ENCODE measurements at places on chromosomes 1 and 21.

DNA sequence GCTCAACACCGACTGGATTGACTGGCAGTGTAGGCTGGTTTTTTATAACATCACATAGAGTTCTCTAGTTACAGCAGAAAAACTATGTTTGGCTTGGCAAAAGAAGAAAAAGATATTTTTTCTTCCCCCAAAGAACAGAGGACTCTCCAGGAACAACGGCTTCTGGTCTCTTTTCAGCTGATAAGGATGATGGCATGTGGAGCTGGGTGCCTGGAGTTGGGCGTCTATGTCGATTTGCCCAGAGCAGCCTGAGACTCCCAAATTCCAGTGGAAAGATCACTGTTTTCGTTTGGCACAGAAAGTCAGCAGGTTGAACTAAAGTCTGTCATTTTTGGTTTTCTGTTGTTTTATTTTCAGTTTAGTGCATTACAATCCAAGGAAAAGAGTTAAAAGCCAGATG, 91.1 kb downstream of the SMYD2 start:
- no peak for DNase-seq

- DNase-seq, result no peak
Measured at GRCh38 chr1:240962086-240962485, 350.1 kb upstream of the GREM2 start.

DNA sequence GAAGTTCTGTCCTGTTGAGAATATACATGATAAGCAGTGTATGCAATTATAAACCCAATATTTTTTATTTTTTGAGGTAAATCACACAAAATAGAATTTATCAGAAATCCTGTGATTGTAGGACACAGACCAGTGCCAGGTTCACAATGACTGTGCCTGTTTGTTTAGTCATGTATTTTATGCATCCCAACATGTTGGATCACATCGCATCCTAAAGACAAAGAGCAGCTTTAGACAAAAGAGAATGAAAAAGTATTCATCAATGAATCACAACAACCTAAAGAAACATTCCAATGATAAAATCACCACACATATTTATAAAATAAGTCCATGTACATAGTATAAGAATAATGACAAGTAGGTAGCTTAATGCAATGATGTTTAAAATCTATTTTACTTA, 53.2 kb upstream of the LRRC8D start:
- DNase-seq, result no peak

- no peak for DNase-seq
Measured at GRCh38 chr1:206895837-206896242, 1.4 kb upstream of the IL24 start.

DNA sequence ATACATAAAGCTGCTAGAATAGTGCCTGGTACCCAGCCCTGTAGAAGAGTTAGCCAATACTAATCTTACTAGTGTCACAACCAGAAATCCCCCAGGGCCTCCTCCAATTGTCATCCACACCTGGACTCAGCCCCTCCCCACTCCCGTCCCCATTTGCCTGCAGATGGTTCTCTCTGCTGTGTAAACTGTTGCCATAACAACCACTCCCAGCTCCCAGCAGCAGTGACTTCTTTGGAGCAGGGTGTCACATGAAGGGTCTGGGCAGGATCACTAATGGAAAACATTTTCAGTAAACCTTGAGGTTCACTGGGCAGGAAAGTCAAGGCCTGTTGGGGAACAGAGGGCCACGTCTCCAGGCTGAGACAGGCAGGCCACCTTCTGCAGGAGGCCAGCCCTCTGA, 126.0 kb upstream of the IPO9 start:
- no peak for DNase-seq

DNA sequence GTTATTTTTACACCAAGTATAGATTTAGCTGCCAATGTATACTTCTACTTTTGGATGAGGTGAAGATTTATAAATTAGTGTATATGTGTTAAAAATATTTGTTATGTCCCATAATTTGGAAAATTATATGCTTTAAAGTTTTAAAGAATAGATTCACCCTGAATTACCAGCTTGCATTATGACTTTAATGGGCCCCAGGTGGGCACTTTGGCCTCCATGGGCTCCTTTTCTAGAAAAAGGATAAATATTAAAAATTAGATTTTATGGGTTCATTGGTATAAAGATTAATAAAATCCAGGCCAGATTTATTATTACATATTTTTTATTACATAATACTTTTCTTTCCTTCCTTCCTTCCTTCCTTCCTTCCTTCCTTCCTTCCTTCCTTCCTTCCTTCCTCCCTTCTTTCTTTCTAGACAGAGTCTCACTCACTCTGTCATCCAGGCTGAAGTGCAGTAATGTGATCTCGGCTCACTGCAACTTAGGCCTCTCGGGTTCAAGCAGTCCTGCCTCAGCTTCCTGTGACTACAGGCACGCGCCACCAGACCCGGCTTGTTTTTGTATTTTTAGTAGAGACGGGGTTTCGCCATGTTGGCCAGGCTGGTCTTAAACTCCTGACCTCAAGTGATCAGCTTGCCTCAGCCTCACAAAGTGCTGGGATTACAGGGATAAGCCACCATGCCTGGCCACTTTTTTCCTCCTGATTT, 21.9 kb downstream of the KMO start:
- DNase-seq, result no peak

All from stimulated activated CD4-positive, alpha-beta T cell treated with anti-CD3 and anti-CD28 coated beads, TNF-alpha, amount 100 ng/mL, for 4 hours (primary cell).